ENCODE measurements at places on chromosomes 4 and X.
A peak's percentile ranks its signal among the peaks of the same experiment; 100 is the strongest.

- no peak for DNase-seq
These were observed 429.2 kb upstream of the HS3ST1 start for GRCh38 chr4:11857881-11858280.

DNA sequence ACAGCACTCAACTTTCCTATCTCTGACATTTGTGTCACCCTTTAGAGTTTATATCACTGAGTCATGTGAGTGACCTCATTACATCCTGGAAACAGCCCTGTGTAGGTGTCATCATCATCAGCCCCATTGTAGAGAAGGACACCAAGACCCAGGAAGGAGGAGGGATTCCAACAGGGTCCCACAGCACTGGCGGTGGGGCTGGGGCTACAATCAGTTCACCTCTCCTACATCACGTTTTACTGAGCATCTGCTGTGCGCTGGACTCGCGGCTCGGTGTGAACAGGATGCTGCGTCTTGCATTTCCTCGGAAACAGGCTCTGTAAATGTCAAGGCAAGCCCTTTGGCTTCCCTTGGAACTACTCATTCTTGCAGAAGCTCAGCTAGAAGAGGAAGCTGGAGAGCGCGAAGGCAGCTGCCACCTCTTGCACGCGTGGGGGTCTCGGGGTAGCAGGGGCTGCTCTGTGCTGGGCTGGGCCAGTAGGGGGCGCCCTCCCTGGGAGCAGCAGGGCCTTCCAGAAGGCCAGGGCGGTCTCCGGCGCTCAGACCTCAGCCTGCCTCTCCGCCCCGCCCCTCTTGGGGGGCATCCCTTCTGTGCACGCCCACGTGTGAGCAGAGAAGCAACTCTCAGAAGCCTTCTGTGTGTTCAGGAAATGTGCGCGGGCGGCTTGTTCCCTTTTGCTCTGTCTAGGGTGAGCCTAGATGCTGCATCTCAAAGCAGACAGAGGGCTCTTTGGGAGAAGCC is 29.0 kb downstream of the REELD1 start:
- DNase-seq, result peak; percentile 24

GRCh38 chrX:46588263-46588662 is 14.7 kb downstream of the CHST7 start:
- peak; percentile 38 for DNase-seq

DNA sequence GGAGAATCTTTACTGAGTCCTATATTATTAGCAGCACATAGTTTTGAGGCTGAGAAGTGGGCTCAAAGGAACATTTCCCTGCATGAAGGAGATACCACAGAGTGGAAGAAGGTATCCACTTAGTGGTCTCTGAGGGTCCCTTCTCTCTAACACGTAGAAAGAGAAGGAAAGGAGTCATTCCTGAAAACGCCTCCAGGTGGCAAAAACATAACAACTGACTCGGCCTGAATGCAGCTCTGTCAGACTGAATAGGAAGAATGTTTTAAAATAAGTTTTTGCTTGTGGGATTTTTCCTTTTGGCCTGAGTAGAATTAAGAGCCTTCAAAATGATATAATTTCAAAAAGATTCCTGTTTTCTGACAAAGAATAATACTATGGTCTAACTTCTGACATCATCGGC is 23.3 kb downstream of the RPGR start:
- DNase-seq, result no peak

DNA sequence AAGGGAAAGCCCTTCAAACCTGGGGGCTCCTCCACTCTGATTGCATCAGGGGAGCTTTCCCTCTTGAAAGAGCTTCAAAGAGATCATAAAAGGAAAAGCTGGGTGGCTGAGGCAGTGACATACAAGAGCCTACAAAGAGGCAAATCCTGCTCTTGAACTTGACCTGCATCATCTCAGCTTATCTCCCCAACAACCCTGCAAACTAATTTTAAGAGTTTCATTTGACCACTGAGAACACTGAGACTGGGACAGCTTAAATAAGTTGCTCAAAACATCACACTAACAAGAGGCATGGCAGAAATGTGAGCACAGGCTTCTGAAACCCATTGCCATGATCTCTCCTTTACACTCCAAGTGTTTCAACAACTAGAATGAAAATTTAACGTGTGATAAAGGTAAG is 101.6 kb upstream of the PPARGC1A start:
- no peak for DNase-seq

DNA sequence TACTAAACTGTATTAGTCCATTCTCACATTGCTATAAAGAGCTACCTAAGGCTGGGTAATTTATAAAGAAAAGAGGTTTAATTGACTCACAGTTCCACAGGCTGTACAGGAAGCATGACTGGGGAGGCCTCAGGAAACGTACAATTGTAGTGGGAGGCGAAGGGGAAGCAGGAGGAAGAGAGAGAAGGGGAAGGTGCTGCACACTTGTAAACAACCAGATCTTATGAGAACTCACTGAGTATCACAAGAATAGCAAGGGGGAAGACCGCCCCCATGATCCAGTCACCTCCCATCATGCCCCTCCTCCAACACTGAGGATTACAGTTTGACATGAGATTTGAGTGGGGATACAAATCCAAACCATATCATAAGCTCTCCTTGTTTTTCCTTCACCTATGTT is 40.9 kb downstream of the RPA4 start:
- DNase-seq, result no peak

DNA sequence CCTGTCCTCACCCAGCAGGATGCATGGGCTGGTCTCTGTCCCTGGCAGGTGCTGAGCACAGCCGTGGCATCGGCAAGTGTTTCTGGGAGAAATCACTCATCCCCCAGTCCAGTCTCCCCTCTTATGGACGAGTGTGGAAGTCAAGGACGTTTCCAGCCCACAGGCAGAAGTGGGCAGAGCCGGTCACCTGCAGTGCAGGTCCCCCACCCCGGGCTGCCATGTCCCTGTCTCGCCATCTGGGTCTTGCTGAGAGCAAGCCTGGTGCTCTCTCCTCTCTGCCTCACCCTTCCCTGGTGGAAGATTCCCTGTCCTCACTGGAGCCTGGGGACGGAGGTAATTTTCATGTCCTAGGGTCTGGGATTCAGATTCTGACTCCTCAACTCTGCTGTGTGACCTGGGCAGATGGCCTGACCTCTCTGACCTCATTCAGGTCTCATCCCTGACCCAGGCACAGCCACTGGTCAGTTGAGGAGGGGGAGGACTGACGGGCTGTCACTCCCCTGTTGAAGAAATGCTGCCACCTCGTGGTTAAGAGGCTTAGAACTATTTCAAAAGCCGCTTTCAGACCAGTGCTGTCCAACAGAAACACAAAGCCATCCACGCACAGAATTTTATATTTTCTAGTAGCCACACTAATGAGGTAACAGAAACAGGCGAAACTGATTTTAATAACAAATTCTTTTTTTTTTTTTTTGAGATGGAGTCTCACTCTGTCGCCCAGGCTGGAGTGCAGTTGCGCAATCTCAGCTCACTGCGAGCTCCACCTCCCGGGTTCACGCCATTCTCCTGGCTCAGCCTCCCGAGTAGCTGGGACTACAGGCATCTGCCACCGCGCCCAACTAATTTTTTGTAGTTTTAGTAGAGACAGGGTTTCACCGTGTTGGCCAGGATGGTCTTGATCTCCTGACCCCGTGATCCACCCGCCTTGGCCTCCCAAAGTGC is 1.8 kb downstream of the CPZ start:
- DNase-seq, result peak; percentile 65

GRCh38 chr4:8352368-8353157 is 83.0 kb downstream of the HTRA3 start:
- DNase-seq, result peak; percentile 27

DNA sequence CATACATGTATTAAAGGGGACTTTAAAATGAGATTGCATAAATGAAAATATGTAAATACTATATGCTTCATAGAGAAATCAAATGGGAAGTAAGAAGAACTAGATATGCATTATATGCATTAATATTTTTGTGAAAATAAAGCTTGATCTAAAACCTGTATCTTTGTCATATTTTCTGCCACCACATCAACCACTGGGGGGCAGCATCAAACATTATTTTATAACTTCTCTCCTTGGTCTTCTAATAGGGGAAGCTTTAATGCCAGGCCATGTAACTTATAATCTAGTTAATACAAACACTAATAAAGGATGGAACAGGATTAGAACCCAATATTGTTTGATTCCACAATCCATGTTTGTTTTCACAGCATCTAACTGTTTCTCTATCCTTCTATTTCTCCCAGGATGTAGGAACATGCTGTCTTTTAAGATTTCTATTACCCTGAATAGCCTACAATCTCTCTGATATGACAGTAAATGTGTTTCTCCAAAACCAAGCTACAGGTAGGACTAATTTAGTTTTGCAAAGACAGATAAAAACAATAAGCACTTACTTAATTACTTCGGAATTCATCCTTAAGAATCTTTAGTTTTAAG is 10.0 kb downstream of the QRFPR start:
- no peak for DNase-seq

DNA sequence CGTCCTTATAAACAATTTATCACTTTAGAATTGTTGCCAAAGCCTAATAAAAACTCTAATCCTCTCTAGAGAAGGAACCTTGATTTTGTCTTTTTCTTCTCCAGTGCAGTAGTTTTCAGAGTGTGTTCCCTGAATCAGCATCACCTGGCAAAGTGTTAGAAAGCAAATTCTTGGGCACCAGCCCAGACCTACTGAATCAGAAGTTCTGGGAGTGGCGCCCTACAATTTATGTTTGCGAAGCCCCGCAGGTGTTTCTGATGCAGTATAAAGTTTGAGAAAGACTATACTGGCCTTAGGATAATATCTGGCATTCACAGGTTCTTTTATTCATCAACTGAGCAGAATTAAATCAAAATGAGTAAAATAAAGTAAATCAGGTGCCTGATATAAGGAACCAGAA is 645.8 kb upstream of the ATOH1 start:
- DNase-seq, result no peak

DNA sequence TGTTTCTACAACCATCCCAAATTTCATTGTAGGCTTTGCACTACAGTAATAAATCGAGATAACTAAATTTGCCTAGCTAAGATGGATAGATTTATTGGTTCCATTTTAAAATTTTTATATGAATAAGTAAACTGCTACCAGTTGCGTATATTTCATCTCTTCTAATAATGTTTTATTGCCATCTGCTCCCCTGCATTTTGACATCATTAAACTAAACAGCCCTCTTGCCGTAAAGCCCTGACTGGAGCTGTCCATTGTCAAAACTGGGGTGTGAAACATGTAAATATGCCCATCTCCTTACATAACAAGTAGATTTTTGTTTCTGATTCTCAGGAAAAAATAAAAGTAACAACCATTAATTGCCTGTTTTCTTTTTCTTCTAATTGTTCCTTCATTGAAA is 130.8 kb upstream of the BMPR1B start:
- no peak for DNase-seq

- no peak for DNase-seq
These were observed 112.6 kb downstream of the PHKA2 start for GRCh38 chrX:18871161-18871890.

- no peak for DNase-seq
These were observed 3.6 kb upstream of the CXCL1 start for GRCh38 chr4:73865431-73866096.

- no peak for DNase-seq
These were observed 17.8 kb upstream of the KLHL34 start for GRCh38 chrX:21675931-21676330.

DNA sequence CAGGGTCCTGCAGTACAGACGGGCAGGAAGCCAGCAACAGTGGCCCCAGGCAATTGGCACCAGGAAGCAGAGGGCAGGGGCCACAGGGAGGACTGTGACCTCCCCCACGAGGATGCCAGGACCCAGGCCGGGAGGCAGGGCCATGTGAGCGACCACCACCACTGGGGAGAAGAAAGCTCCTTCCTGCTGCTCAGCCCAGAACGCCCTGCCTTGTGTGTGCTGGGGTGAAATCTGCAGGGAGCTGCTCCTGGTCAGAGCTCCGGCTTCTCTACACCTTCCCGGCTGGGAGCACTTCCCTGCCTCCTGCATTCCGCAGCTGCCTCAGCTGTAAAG is 100.4 kb downstream of the HMX1 start:
- no peak for DNase-seq

DNA sequence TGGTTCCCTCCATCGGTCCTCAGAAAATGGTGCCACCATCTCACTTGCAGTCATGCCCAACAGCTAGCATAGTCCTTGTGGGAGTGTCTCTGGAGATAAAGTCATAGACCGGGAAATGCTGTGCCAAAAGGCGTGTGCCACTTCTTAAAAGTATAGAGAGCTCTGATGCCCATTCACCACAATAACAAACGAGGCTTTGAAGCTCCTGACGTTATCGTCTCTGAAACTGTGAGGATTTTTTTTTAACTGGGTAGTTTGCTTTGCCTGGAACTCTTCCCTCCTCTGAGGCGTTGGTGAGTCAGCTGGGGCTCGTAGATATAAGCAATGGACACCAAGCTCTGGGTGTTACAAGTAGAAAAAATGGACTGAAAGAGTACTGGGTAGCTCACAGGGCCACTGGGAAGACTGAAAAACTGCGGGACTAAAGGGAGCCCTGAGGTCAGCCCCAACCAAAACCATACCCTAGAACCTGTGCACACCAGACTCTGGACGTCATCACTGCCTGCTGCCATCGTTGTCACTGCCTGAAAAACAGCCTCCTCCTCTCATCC is 89.4 kb upstream of the TRIM2 start:
- no peak for DNase-seq

GRCh38 chr4:4490041-4490440 is 51.8 kb downstream of the STX18 start:
- DNase-seq, result no peak

GRCh38 chrX:57952320-57952678 is 42.0 kb upstream of the ZXDA start:
- no peak for DNase-seq

All from femur (tissue), 1 donor.